HepG2 (cell line): ENCODE measurements at places on chromosomes 3 and 15. TPM values are rescaled to one million over a fixed set of nuclear protein-coding genes. Genes with fewer than 3 reads are reported as not detected.

DNA sequence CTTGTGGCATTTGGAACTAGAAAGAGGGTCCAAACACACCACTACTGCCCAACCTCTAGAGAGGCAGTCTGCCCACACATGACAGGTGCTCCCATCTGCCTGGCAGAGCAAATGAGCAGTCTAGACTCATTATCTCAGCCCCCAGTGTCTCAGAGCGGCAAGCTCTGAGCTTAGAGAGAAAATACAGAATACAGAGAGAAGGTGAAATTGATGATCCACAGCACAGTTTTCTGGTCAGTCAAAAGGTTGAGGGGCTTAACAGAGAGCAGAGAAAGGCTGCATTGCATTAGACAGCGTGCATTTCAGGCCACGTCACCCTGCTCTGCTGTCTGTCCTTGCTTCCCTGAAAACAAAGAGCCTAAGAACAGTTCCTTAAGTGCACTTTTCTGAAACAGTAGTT lies 135.1 kb downstream of the KCNMB2 start:
- no peak for DNase-seq

- DNase-seq: no peak
Observed at GRCh38 chr3:127902486-127902885, 12.5 kb upstream of the KBTBD12 start.

- DNase-seq: no peak
Observed at GRCh38 chr3:2927259-2927658, 182.9 kb downstream of the IL5RA start.

GRCh38 chr15:81849289-81849688 lies 196.5 kb downstream of the MEX3B start:
- no peak for DNase-seq

- no peak for DNase-seq
Observed at GRCh38 chr15:72790302-72790910, 6.8 kb upstream of the ADPGK start.

DNA sequence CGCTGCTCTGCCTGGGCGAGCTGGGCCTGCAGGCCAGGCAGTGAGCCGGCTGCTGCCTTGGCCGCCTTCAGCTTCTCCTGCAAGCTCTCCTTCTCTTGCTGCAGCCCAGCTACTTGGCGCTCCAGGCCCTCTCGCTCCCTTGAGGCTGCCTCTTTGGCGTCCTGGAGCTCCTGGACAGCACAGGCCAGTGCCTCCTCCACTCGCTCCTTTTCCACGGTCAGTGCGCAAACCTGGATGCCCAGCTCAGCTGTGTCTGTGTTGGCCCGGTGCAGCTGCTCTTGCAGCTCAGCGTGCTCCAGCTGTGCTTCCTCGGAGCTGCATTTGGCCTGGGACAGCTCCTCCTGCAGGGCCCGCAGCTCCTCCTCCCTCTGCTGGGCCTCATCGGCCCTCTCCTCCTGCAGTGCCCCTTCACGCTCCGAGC lies 23.1 kb downstream of the CXCR6 start:
- no peak for DNase-seq

GRCh38 chr15:42802168-42802567 lies 65.2 kb upstream of the CDAN1 start:
- no peak for DNase-seq

DNA sequence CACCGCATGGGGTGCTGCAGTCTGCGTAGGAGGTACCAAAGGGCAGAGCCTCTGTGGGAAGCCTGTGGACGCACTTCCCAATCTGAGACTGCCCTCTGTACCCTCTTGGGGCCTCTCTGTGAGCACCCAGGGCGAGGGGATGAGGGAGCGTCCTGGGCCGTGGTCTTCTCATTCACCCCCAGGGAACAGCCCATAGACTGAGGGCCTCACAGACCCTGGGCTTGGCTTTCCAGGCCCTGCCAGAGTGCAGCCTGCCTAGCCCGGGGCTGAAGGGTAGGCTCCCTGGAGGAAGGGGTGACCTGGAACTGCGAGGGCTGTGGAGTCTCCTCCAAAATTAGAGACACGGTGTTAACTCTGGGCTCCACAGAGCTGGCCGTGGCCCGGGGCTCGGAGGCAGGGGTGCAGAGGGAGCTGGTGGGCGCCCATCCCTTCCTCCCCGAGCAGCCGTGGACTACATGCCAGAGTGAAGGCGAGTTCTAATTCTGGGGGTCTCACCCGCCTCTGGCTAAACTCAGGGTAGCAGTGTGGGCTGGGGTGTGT lies 468 bp upstream of the SPTBN5 start:
- DNase-seq: no peak

CFAP92 gene
- total RNA-seq: 0.45 and 0.46 TPM in 2 replicates

WDR73 gene
- total RNA-seq: 32.5 and 35.5 TPM in 2 replicates

SPATA12 gene
- total RNA-seq: 0.09 TPM in 1 of 2 replicates, not detected in the other

DAZL gene
- not detected in 2 replicates for total RNA-seq

HES1 gene
- 15.0 and 19.8 TPM in 2 replicates for total RNA-seq

ACP3 gene
- total RNA-seq: not detected in 2 replicates
